ENCODE measurements at places on chromosomes 5 and 9.

DNA sequence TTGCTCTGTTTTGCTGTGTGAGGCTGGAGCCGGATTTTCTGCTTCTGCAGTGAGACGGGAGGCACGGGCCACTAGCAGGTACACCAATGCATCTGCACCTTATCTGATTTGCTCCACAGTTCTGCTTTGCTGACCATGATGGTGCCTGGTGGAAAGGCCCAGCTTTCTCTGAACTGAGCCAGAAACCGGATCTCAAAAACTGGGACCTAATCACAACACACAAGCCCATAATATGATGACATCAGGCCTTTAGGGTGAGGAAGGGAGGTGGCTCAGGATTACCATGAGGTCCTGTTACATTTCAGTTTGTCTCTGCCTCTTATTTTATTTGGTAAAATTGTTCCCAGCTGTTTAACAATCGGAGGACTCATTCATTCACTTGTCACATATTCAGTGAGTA is 49.8 kb downstream of the FGF1 start:
- DNase-seq, result no peak

- DNase-seq, result no peak
Measured at GRCh38 chr5:760363-761058, 24.0 kb downstream of the ZDHHC11B start.

GRCh38 chr5:138386290-138386689 is 33.8 kb downstream of the KDM3B start:
- DNase-seq, result no peak

- no peak for DNase-seq
Measured at GRCh38 chr5:23367874-23368273, 139.5 kb upstream of the PRDM9 start.

DNA sequence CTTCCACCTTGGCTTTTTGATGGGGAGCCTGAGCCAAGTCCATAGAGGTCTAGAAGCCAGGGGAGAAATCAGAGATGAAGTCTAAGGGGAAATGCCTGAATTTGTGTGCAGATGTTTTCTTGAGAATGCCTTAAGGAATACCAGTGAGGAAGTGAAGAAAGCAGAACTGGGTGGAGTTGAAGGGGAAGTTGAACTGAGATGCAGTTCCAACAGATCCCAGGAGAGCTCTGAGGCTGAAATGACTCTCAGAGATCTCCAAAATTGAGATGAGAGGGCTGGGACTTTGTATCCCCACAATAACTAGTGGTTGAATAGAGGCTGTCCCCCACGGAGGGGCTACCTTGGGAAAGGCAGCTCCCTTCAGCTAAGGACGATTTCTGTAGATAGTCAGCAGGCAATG is 197.1 kb downstream of the ZNF462 start:
- no peak for DNase-seq

GRCh38 chr9:79446523-79447307 is 125.0 kb upstream of the TLE4 start:
- DNase-seq, result no peak

DNA sequence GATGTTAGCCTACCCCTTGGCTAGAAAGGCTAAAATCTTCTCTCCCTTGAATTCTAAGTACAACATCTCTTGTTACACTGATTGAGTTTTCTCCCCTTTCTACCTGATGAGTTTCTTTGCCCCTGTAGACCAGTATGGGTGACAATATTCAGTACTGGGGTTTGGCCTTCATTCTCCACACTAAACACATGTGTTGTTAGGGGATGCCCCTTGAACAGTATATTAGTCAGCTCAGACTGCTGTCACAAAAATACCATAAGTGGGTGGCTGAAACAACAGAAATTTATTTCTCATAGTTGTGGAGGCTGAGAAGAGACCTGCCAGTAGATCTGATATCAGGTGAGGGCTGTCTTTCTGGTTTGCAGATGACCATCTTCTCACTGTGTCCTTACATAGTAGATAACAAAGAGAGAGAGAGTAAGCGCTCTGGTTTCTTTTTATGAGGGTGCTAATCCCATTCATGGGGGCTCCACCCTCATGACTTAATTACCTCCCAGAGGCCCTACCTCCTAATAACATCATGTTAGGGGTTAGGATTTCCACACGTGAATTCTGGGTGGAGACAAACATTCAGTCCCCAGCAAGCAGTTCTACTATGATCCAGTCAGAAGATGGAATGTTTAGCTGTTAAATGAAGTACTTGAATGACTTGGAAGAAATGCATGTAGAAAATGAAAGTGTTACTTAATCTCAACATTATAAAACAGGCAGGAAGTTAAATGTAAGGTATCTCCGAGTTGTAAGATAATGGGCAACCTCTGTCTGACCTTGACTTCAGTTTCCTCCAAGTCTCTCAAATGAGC is 17.5 kb downstream of the VLDLR start:
- DNase-seq, result no peak

- no peak for DNase-seq
Measured at GRCh38 chr9:134162926-134163370, 1.4 kb downstream of the RNU6ATAC start.

DNA sequence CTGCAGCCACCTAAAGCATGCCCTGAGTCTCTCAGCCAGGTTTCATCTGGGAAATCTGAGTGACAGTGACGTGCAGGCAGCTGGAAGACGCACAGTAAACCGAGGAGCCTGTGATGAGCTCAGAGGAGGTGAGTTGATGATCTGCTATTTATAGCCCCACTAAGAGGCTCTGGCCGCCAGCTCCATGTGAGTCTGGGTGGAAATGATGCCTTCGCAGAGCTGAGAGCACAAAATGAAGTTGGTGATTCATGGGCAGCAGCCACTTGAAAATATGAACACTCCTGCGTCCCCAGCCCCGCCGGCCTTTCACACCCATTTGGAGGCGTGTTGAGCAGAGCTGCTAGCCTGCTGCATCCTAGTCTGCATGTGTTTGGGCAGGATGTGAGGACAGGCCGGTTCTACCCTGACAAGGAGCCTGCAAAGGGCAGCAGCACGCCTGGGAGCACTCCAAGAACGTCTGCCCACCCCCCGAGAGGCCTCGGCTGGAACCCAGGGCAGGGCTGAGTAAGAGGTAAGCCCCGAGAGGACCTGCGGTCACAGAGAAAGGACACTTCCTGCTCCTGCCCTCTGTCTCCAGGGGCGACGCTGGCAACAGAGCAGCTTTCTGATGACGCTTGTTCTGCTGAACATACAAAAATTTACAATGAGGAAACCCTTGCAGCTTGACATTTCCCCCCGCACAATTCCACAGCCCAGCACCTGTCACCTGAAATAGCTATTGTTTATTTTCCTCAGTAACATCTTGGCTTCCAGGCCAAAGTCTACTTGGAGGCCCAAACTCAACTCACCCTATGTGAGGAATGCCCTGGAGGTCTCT is 25.1 kb upstream of the CDKN2AIPNL start:
- peak; percentile 59 for DNase-seq

GRCh38 chr5:91499943-91500531 is 116.9 kb upstream of the ARRDC3 start:
- peak; percentile 48 for DNase-seq

- no peak for DNase-seq
Measured at GRCh38 chr5:177261510-177261909, 42.0 kb downstream of the RAB24 start.

- no peak for DNase-seq
Measured at GRCh38 chr5:123701511-123702200, 189.7 kb downstream of the CSNK1G3 start.

DNA sequence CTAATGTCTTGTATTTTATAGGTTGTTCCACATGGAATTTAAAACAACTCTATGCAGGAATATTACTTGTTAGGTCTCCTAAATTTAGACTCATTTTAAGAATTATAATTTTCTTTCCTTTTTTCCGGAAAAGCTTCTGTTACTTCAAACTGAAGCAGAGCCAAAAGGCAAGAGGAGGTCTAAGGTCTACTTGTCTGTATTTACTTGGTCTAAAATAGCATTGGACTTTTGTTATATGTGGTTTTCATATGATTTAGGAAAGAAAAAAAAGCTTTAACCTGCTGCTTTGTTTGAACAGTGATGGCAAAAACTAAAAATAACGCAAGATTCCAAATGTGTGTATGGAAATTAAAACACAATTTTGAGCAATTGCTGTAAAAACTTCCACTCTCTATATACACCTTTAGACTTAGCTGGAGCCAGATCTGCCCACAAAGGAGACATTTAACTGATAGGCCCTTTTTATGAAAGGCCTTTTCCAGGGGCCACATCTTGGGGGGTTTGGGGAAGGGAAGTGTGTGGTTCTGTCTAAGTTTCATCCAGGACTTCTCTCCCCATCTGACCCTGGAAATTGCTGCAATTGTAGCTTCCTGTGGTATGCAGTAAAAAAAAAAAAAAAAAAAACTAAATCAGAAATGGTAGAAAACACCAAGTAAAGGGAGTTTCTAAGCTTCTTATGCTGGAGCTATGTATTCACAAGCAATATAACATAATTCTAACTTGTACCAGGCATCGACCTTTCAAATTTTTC is 307.7 kb upstream of the MEF2C start:
- no peak for DNase-seq

- peak; percentile 98 for DNase-seq
Measured at GRCh38 chr9:130780865-130781504, 54.1 kb upstream of the ABL1 start.

DNA sequence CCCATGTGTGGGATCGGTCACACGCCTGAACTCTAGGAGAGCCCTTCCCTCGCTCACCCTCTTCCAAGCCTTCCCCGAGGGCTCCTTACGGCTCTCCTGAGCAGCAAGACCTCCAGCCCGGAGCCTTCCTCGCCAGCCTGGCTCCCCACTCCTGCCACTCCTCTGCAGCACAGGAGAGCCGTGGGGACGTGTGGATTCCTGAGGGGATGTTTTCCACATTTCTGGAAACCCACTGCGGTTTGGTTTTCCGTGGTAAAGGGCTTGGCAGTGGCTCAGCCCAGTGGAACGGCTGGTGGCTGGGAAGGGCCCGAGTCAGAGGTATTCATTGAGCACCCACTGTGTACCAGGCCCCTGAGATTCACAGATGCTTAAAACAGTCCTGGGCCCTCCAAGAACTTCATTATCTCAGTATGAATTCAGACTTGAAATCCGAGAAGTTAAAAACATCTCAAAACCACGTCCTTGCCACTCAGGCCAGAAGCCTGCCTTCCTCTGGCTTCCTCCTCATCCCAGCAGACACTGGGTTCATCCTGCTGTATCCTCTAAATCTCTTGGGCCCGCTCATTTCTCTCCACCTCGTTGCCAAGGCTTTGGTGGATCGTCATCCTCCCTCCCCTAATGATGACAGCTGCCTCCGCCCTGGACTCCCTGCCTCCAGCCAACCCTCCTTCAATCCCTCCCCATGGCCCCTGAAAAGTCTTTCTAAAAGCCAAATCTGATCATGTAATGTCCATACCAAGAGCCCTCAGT is 109.6 kb downstream of the FGF18 start:
- DNase-seq, result no peak

DNA sequence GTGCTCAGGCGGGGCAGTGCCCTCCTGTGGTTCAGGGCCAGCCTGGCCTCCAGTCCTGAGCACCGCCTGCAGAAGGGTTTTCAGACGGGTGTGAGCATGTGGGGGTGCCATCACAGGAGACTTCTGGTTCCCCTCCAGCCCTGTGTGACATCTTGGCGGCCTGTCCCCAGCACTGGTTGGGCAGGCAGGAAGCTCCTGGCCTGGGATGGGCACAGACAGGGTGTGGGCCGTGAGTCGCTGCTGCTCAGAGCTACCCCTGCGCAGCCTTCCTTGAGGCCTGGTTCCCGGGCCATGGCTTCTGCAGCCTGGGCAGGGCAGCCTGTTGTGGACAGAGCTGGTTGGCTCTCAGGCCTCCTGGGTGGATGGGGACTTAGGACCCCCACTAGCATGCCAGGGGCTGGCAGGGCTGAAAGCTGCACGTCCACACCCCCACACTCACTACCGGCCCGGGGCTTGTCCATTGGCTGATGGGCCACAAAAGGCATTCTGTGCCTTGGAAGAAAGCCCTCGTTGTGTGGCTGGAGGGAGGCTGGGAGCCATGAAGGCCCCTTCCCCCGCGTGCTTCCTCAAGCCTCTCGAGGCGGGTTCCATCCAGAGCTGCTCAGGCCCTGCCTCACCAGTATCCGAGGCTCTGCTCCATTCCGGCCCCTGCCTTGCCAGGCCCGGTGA is 58.7 kb downstream of the RXRA start:
- DNase-seq, result no peak

DNA sequence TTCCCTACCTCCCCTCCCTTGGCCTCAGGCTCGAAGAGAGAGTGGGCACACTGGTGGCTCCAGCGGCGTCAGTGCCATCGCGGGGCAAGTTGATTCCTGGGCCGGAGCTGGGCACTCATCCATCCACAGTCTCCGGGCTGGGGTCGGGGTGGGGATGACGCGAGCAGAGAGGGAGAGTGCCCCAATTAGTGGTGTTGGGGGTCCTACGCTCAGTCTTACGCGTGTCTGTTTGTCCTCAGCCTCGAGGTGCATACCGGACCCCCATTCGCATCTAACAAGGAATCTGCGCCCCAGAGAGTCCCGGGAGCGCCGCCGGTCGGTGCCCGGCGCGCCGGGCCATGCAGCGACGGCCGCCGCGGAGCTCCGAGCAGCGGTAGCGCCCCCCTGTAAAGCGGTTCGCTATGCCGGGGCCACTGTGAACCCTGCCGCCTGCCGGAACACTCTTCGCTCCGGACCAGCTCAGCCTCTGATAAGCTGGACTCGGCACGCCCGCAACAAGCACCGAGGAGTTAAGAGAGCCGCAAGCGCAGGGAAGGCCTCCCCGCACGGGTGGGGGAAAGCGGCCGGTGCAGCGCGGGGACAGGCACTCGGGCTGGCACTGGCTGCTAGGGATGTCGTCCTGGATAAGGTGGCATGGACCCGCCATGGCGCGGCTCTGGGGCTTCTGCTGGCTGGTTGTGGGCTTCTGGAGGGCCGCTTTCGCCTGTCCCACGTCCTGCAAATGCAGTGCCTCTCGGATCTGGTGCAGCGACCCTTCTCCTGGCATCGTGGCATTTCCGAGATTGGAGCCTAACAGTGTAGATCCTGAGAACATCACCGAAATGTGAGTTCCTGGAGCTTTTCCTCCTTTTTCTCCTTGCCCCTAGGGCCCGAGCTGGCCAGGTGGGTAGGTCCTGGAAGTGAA is 861 bp downstream of the NTRK2 start:
- no peak for DNase-seq

DNA sequence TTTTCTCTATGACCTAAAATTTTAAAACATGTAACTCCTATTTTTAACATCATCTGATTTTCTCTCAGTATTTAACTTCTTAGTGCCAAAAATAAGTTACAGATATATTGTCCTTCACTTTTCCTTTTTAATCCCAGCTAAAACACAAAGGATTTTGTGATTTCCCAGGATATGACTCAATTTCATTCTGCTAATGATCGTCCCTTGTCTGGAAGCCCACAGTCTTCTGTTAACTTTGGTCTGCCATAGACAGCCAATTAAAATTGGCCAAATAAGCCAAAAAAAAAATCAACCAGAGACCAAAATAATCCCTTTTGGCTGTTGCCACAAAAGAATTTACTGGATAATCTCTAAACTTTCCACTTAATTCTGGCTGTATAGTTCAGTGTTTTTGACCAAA is 124.5 kb upstream of the FST start:
- no peak for DNase-seq

- no peak for DNase-seq
Measured at GRCh38 chr5:82560969-82561368, 282.8 kb upstream of the RPS23 start.

- no peak for DNase-seq
Measured at GRCh38 chr9:98955259-98955658, 11.6 kb downstream of the COL15A1 start.

- DNase-seq, result no peak
Measured at GRCh38 chr9:135254176-135255032, 166.9 kb downstream of the OLFM1 start.

Data from fibroblast of gingiva (primary cell).